AML-193 (cell line): ENCODE measurements at places on chromosomes 3 and 15.
A peak's percentile ranks its signal among the peaks of the same experiment; 100 is the strongest.

- DNase-seq, result no peak
Observed at GRCh38 chr3:63562323-63562722, 90.2 kb upstream of the SNTN start.

GRCh38 chr3:189040656-189041335 is 131.0 kb upstream of the TPRG1 start:
- peak; percentile 29 for DNase-seq

- no peak for DNase-seq
Observed at GRCh38 chr15:78178064-78178463, 28.9 kb downstream of the IDH3A start.

DNA sequence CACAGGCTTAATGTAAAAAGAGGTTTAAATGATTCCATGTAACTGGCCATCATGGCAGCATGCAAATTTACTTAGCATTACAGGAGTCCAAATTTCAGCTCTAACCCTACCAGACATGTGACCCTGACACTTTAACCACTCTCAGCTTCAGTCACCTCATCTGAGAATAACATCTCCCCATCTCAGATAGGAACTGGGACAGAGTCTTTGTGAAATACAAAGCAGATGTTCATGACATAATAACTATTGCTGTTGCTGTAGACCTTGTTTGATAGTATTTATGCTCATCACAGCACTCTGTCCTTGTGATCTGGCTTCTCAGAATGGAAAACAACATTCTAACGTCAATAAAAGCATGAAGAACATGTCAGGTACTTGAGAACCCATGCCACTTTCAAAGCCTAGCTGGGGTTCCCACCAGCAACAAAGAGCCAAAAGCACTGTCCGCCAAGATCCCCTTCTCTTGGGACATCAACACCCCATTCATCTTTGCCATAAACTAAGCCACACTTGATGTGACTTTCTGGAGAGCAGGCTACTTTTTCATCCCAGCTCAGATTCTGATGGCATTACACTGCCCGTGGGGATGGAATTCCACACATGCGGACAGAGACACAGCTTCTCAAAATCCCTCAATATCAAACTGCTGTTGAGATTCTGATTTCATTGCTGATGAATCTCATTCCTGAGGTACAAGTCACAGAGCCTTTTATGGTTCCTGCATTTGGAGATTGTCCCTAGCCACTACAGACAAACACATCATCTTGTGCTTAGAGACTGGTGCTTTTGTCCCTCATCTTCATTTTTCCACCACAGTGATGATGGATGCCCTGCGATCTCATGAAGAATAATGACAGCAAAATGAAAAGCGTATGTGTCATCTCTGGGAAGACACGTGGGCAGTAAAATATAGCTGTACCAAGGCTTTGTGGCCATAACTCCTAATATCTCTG is 202.7 kb downstream of the TNIK start:
- DNase-seq, result no peak

DNA sequence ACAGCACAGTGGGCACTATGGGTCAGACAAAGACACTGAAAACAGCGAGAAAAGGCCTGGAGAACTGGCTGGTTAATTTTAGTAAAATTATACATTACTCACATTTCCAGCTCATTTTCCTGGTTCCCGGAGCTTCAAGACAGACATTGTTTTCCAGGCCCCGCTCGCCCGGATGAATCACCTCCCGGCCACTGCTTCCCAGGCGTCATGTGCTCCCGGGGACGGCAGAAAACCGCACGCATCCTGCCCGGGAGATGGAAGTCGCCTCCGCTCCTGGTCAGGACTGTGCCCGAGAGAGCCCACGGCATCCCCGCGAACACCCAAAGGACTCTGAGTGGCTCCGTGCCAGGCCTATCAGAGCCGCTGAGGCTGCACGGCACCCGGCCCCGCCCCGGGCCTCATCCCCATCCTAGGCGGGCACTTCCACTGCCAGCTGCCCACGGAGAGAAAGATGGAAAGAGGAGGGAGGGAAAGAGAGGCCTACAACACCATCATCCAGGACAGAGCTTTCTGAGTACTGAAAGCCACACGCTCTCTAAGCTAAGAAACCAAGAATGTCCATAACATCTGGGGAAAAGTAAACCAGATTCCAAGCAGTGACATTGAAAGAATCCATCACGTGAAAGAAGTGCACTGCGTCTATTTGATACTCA is 75.1 kb downstream of the VGLL4 start:
- DNase-seq, result no peak
